Stimulated activated CD4-positive, alpha-beta T cell treated with anti-CD3 and anti-CD28 coated beads, Interleukin-12 subunit alpha, Interleukin-12 subunit beta, amount 100 ng/mL, for 24 hours (primary cell): ENCODE measurements at places on chromosomes 16 and 17.

GRCh38 chr16:86982347-86982596, 334.9 kb downstream of the C16orf95 start:
- no peak for DNase-seq

GRCh38 chr16:11698271-11698689, 30.0 kb downstream of the SNN start:
- DNase-seq = no peak

DNA sequence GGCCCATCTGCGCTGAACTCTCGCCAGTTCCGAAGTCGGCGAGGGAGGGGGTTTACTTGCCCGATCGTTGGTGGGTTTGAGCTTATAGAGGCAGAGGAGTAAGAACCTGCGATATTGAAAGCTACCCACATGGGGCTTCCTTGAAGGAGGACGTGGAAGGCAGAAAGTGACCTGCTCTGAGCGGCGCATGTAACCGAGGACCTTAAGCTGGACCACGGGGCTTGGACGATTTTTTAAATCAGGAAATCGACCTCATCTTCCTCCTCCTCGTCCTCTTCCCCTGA, 2.0 kb downstream of the PRAC2 start:
- no peak for DNase-seq

GRCh38 chr16:2505695-2506094, 8.1 kb upstream of the ATP6V0C start:
- no peak for DNase-seq

- no peak for DNase-seq
Observed at GRCh38 chr17:18919963-18920362, 32.0 kb upstream of the SLC5A10 start.

- DNase-seq = no peak
Observed at GRCh38 chr17:48335858-48336500, 94.0 kb downstream of the SKAP1 start.

GRCh38 chr16:6335072-6335471, 997.6 kb upstream of the RBFOX1 start:
- DNase-seq = no peak

DNA sequence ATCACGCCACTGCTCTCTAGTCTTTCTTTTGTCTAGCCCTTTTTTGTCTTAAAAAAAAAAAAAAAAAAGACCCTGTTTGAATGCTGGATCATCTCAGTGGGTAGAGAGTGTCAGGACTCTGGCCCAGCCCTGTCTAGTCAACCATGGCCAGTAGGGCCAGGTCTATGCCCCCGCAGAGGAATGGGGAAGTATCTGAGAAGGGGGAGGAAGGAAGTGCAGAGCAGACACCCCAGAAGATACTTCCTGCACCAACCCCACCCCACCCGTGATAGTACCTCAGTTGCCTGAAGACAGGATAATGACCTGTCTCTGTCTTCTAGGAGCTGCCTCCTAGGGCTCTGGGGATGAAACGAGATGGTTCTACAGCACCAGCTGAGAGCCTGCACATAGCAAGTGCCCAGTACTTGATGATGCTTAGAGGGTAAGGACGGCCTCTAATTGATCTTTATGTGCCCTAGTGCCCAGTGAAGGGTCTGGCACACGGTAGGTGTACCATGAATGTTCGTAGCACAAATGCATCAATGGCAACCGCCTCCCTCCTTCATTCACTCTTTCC, 55.4 kb downstream of the ABAT start:
- DNase-seq = no peak

DNA sequence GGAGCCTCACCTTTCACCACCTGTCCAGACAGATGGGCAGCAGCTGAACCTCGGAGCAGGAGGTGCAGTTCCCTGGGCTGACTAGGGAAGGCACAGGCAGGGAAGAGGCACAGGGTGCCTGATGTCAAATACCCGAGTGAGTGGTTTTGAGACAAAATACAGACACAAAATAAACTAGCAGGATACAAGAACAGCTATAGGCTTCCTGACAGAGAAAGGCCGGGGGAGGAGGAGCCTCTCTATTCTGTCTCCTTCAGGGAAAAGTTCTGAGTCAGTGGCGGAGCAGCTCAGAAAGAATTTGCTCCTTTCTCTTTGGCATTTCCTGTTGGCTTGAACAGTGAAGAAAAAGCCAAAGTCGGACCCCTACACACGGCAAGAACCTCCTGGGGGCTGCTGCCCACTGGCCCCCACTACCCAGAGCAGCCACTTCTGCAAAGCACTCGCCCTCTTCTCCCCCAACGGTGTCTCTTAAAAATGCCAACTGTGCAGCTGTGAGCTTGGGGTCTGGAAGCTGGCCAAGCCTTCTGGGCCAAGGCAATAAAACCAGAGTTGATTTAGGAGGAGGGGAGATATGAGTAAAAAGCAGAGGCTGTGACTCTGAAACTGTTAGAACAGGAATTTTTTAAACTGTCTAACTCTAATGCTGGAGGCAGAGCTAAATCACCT, 14.4 kb upstream of the FAAP100 start:
- no peak for DNase-seq

DNA sequence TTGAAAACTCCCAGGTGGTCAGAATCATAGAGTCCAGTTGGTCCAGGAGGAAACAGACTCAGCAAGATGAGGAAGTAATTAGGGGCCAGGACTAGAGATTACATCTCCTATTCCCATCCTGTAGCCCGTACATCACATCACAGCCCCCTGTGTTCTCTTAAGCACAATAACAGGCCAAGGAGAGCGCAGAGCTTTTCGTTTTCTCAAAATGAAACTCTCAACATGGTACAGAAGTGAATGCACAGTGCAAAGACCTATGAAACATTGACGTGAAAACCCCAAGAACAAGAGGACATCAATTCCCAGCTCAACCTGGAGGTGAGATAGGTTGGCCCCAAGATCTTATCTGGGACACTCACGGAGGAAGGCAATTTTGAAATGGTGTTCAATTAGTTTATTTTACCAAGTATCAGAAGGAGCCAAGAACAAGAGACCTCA, 9.0 kb downstream of the PIK3R5 start:
- no peak for DNase-seq

DNA sequence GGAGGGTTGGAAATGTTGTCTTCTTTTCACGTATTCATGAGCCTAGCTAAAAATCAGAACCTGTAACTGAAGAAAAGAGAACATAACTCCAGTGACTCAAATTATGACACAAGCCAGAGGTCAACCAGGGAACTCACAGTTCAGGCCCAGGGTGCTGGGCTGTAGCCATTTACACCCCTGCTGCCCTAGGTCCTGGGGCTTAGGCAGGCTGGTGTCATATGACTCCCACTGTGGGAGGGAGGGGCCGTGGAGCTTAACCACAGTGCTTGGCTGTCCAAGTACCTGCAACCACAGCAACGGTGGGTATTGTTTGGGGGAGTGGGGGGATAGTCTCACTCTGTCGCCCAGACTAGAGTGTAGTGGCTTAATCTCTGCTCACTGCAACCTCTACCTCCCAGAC, 71.1 kb upstream of the AMZ2 start:
- no peak for DNase-seq

DNA sequence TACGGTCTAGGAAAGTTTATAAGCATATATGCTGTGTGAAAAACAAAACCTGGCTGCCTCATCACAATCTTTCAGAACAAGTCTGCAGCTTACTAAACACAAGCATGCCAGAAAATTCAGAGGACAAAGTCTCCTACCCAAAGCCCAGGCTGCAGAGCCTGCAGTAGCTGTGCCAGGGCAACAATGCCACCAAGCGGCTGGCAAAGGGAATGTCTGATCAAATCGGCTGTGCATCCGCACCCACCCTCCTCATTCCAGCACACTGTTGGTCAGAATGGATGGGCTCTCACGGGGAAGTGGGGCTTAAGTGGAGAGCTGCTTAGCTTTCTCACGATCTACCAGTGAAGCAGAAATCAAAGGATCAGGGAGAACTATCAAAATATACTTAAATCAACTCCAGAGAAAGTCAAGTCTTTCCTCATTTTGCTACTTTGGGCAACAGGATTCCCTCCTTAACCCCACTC, 73.5 kb downstream of the CYTH1 start:
- DNase-seq = peak; percentile 52

DNA sequence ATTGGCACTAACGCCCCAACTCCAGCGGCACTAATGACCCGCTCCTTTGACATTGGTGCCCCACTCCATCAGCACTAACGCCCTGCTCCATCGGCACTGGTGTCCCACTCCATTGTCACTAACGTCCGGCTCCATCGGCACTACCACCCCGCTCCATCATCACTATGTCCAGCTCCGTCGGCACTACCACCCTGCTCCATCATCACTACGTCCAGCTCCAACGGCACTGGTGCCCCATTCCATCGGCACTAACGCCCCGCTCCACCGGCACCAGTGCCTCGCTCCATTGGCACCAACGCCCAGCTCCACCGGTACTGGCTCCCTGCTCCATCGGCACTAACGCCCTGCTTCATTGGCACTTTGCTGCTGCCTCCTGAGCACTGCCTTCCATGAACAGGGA, 7.5 kb downstream of the ZNF213 start:
- no peak for DNase-seq

DNA sequence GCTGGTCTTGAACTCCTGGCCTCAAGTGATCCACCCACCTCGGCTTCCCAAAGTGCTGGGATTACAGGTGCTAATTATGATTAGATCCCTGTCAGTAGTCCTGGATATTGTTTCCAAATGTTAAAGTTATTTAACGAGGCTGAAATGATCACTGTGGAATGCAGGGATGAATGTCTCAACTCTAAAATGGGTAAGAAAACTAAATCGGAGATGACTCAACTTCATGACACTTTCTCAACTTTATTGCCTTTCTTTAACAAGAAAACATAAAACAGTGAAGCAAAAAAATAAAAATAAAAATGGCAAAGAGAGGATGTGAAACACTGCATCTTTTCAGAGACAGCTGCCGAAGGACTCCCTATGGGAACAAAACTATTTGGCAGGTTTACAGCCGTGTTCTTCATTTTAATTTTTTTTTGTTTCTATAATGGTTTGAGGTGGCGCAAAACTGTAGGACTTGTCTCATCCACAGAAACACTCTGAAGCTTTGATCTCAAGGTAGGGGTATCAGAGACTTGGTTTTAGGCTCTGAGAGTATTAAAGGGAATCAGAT, 382.0 kb downstream of the GRIN2A start:
- no peak for DNase-seq
